ENCODE measurements at places on chromosomes 12 and 14. TPM values are rescaled to one million over a fixed set of nuclear protein-coding genes. Genes with fewer than 3 reads are reported as not detected.
A peak's percentile ranks its signal among the peaks of the same experiment; 100 is the strongest.

The CLEC4D gene
- total RNA-seq = not detected

- peak; percentile 24 for DNase-seq
Observed at GRCh38 chr12:54215989-54216796, 27.4 kb upstream of the SMUG1 start.

The GPR132 gene
- 1.4 TPM for total RNA-seq

- DNase-seq = no peak
Observed at GRCh38 chr14:86787717-86788116, 1205.3 kb downstream of the GALC start.

GRCh38 chr14:60905923-60906322, 75.0 kb downstream of the TRMT5 start:
- no peak for DNase-seq

GRCh38 chr14:71361336-71361735, 454.1 kb downstream of the PCNX1 start:
- DNase-seq = no peak

- no peak for DNase-seq
Observed at GRCh38 chr12:42240131-42240750, 2.2 kb upstream of the YAF2 start.

DNA sequence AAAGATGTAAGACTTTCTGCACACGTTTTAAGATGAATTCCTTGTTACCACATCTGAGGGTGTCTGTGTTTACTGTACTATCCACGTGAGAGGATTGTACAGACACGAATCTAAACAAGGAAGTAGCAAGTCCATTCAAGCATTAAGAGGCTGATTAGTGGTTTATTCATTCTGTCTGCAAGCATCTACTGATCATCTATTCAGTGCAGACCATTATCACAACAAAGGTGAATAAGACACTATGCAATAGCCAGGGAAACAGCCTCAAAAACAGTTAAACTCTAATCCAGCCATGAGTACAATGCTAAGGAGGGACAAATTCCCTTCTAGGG, 111.6 kb upstream of the PZP start:
- DNase-seq = no peak

DNA sequence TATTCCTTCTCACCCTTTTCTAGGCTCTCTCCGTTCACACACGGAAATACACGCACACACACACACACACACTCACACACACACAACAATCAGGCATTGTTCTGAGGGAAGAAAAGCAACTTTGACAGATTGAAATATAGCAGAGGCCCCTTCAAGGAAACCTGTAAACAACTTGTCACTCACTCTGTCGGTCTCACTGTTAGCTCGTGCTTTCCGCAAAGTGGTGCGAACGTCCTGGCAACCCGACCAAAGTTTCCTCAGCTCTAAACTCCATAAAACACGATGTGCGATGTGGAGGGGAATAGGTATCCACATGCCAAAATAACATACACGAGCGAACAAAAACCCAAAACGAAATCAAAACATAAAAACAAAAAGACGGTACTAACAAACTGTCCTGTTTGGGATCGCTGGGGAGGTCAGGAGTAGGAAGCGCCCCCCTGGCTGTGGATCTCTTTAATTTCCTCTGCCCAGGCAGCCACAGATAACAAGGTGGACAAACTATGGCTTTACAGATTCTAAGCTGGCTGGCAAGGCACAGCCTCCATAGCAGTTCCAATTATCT, 822 bp upstream of the SOX5 start:
- DNase-seq = no peak

The EML5 gene
- total RNA-seq = 0.52 TPM

The SCN8A gene
- 7.2 TPM for total RNA-seq

DNA sequence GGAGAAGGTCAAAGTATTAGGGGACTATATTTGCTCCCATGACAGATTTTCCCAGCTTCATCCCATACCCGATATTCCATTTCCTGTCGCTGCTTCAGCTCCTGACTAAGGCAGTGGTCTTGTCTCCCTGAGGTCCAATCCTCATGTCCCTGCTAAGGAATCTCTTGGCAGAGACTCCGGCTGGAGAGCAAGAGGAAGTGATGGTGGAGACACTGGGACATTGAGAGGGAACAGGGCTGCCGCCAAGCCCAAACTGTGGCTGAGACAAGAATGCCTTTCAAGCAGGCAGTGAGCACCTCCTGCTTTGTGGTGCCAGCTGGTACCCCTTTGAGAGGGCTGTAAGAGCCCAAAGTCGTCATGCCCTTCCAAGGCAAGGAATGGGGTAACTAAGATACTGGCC, 5.5 kb downstream of the SP7 start:
- DNase-seq = no peak

GRCh38 chr12:74980510-74980909, 229.1 kb downstream of the KCNC2 start:
- no peak for DNase-seq

The ERBB3 gene
- total RNA-seq = 170 TPM

DNA sequence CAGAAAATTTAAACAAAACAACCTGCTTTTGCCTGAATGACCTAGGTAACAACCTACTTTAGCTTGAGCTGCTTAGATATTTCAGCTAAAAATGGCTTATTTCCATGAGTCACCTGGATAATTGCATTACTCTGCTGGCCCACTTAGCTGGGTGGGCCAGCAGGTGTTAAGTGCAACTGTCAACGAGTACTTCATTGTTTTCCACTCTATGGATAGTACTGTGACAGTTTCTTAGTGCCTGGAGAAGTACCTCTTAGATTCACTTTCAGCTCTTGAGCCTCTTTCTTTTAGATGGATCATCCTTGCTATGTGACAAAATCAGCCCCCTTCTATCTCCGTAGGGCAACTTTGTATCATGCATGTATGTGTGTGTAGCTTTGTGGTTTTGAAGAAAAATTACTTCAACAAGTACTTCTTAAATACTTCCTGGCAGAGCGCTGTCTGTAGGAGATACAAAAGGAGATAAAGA, 368.2 kb upstream of the ATP2B1 start:
- no peak for DNase-seq

- DNase-seq = no peak
Observed at GRCh38 chr14:104210817-104211195, 72.4 kb downstream of the KIF26A start.

DNA sequence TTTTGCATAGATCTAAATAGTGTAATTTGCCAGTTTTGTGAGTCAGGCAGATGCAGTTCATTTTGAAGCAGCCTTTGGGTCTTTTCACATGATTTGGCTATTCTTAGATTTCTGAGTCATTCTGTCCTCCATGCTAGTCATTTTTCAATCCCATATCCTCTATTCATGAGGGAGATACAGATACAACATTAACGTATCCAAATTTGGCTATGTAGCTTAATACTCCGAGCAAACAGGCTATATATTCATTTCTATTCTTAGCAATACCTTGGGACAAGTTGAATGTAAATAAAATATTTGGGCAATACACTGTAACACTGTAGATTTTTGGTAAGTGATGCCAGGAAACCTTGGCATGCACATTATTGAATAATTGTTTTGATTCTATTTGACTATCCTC, 270.7 kb upstream of the PDE3A start:
- no peak for DNase-seq

DNA sequence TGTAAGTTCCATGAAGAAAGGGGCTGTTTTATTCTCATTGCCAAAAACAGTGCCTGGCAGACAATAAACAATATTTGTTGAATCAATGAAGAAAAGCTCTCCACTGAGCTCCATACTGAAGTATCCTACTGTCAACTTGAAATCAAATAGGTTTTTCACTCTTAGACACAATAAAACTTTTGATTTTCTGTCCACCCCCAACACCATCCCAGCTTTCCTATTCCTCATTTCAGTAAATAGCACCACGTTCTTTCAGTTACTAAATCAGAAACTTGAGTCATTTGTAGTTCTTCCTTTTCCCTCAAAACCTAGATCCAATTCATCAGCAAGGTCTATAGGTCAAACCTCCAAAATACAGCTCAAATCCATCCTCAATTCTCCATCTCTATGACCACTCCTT, 113.3 kb downstream of the PTGER2 start:
- no peak for DNase-seq

- no peak for DNase-seq
Observed at GRCh38 chr14:99891900-99892299, 98.7 kb downstream of the EML1 start.

- DNase-seq = no peak
Observed at GRCh38 chr14:50823762-50824636, 7.0 kb downstream of the NIN start.

DNA sequence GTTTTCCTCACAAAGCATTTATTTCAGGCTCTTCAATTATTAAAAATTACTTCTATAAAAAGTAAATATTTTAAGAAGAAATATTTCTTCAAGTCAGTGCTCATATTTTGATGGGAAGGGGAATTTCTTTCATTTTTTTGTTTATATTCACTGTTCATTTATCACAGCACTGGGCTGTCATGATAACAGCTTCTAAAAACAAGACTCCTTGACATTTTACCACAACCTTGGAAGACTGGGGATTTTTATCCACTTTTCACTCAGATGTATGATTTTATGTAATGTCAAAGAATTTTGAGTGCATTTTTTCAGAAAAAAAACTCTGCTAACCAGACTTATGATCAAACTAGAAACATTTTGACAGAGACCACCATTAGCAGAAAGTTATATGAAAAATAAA, 149.7 kb downstream of the PHLDA1 start:
- DNase-seq = no peak

The INHBC gene
- total RNA-seq = not detected

DNA sequence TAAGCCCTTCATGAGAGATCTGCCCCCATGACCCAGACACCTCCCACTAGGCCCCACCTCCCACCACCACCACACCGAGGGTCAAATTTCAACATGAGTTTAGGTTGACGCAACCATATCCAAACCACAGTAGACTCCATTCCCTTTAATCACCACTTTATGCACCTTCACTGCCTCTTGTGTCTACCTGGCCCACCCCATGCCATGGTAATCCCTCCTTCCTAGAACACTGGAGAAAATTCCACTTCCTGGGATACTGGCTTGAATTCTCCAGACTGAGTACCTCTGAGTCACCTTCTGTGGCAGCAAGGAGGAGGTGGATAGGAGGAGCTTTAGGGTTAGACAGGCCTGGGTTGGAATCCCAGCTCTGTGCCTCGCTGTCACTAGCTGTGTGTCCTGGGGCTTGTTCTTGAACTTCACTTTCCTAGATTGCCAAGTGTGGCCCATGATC, 26.1 kb upstream of the CIPC start:
- DNase-seq = no peak

DNA sequence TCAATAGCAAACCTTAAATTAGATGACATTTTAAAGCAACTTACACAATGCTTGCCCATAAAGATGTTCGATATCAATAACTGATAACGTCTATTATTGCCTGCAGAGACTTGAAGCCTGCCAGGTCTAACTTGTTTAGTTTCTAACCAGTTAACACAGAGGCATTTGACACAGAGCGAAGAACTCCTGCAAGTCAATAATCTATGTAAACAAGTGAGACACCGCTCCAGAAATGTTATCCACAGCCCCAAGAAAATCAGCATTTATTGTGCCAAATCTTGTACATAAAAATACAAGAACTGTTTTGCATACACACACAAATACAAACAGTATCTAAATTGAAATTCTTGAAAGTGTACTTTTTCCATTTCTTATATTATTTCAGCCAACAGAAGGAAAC, 236.0 kb upstream of the DIO3 start:
- DNase-seq = no peak

- no peak for DNase-seq
Observed at GRCh38 chr12:62899568-62900390, 35.2 kb downstream of the PPM1H start.

DNA sequence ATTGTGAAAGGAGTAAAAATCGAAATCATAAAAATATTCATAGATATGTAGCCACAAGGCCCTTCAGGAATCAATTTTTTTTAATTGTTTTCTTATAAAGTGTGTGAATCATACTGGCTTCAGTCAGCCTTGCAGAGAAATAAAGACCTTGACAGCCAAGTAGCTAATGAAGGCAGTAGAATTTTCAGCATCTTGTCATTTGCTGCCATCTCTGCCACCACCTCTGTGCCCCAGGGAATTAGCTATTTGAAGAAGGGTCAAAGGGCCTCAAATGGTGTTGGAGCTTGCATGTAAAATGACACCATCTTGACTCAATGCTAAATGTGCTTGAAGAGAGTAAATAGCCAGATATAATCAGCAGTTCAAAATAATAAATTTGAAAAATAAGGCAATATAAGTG, 359.4 kb upstream of the DCN start:
- no peak for DNase-seq

All from Calu3 (cell line).